Activated naive CD8-positive, alpha-beta T cell treated with anti-CD3 and anti-CD28 coated beads, Interleukin-2, amount 10 ng/mL, durations not matched to agents 7 days and 5 days (primary cell): ENCODE measurements at places on chromosomes 6 and 20. TPM values are rescaled to one million over a fixed set of nuclear protein-coding genes. Genes with fewer than 3 reads are reported as not detected.

The SRMS gene
- total RNA-seq = not detected

The ASIP gene
- not detected for total RNA-seq

The SOD2 gene
- 72.1 TPM for total RNA-seq

The WFDC10B gene
- total RNA-seq = not detected

The ID1 gene
- total RNA-seq = 0.72 TPM
